ENCODE measurements at places on chromosomes 5 and 9.

DNA sequence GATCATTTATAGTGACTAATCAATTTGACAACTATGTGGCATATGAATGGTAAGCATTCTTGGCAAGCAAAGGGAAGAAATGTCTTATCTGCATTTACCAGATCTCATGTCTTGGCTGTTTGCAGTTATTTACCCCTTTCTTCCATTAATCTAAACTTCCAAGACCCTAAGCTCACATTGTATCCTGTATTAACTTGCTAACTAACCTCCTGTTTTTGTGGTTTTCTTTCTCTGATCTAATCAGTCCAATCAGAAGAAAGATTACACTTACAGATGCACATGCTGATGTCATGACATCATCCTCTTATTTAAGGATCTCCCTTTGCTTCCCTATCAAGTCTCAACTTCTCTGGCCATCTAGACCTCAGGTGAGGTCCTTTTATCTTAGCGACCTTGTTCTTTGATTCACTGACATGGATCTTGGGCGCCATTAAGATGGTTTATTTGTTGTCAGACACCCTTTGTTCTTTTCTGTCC, 95.5 kb downstream of the F2RL2 start:
- no peak for DNase-seq

GRCh38 chr9:69637817-69638200, 34.4 kb downstream of the APBA1 start:
- DNase-seq, result no peak

GRCh38 chr5:6710070-6710469, 3.2 kb upstream of the TENT4A start:
- DNase-seq, result no peak

- no peak for DNase-seq
These were observed 149.6 kb downstream of the GAPVD1 start for GRCh38 chr9:125411171-125411756.

GRCh38 chr9:4725706-4726442, 15.1 kb downstream of the AK3 start:
- no peak for DNase-seq

DNA sequence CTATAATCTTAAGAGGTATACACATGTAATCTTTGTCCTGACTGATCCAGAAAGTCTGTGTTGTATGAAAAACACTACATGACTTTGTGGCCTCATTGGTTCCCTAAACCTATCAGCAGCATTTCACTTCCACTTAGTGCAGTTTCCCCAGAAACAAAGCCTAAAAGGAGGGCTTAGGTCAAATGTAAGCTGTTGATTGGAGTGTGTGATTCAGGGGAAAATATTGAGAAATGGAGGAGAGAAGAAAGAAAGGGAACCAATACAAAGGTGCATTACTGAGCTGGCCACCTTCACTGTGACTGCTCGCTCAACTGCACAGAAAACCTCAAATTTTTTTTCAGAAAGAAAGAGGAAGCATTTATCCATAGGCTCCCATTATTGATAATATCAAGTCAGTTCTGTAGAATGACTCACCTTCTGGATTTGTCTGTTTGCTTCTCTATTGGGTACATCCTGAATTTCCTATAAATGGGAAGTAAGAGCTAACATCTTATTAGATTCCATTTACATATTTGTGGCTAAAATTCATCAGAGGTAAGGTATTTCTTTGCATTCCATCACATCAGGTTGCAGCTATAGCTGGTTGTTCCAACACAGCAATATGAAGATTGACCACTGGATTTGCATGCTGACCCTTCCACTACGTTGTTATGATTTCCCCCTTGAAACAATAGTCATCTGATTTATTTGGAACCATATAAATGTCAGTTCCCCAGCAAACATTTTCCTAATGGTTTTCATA, 10.3 kb upstream of the FST start:
- DNase-seq, result no peak

DNA sequence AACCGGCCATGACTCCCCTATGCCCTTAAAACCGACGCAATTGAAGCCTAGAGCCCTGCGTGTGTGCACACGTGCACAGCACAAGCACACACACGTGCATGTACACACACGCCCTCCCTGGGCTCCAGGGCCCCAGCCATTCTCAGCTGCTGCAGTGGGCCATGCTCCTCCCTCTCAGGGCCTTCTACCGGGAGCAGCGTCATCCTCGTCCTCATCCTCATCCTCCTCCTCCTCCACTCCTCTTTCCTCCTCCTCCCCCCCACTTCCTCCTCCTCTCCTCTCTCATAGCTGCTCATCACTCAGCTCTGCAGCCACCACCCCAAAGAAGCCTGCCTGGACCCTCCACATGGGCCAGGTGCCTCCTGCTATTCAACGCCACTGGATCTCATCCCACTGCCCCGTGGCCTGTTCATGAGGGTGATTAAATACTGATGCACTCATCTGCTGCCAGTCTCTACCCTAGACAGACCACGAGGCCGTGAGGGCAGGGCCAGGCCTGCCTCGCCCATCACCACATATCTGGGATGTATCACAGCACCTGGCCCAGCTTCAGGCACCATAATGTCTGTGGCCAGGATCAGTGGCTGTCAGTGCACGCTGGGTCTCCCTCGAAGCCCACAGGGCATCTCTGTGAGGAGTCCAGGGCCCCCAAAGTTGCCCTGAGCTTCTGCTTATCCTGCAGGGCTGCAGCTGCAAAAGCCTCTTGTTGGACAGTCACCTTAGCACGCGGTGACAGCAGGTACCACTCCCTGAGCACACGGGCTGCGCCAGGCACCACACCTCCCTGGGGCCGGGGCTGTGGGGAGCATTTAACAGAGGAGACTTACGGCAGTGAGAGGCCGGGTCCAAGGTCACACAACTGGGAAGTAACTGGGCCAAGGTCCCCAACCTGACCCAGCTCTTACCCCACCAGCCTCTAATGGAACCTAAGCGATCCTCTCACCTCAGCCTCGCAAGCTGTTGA, 9.8 kb downstream of the FAM78A start:
- no peak for DNase-seq

GRCh38 chr5:132339502-132339901, 30.0 kb upstream of the SLC22A5 start:
- no peak for DNase-seq

DNA sequence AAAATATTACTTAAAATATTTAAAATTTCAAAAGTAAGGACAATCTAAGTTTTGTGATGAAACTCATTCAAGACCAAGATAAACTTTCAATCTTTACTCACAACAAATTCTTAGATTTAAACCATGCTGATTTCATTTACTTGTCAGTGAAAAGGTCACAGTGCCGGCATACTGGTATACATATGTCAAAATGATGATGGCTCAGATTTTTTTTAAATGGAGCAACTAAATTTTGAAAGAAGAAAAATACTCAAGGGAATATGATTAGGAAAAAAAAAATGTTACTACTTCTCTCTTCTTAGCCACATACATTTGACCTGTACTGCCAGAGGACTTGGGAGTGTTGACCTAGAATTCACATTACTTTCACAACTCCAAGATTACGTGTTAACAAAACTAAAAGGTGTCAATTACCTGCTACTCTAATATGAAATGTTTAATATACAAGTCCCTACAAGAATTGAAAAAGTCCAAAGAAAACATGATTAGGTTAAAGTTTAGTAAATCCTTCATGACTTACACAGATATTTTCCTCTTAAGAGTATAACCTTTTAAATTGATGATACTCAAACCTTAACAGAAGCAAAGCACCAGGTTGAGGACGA, 4.6 kb downstream of the EFNA5 start:
- DNase-seq, result no peak

GRCh38 chr5:128406803-128407202, 131.2 kb downstream of the FBN2 start:
- DNase-seq, result no peak

DNA sequence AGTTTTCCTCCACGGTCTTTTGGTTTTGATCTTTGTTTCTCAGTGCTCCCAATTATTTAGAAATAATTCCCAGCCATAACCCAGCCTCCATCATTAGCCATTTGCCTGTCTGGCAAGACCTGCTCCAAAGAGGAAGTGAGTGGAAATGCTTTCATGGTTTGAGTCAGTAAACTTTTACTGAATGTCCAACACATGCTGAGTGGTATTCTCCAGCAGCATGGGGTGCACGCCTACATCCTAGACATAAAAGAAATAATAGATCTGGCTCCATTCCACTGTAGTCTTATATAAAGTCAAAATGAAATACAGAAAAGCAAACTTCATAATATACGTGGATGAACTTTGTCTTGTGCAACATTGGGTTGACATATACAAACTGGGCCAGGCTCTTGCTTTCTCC, 757.2 kb downstream of the TLE1 start:
- no peak for DNase-seq

DNA sequence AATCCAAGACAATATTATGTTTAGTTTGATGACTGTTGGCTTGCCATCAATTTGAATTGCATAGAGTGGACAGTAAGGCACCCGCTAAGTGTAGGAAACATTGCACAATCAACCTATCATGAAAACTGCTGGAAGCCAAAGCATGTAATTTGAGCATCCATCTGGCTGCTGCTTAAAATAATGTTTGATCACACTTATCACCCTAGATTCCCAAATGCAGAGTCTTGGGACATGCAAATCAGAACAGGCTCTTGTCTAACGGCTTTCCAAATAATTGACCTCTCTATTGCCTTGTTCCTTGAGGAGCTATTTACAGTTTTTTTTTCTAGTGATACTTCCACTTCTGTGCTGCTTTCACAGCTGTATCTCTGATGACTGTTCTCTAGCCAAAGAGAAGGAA, 342.1 kb downstream of the PRR16 start:
- no peak for DNase-seq

GRCh38 chr9:133759146-133759900, 21.2 kb upstream of the SARDH start:
- no peak for DNase-seq

DNA sequence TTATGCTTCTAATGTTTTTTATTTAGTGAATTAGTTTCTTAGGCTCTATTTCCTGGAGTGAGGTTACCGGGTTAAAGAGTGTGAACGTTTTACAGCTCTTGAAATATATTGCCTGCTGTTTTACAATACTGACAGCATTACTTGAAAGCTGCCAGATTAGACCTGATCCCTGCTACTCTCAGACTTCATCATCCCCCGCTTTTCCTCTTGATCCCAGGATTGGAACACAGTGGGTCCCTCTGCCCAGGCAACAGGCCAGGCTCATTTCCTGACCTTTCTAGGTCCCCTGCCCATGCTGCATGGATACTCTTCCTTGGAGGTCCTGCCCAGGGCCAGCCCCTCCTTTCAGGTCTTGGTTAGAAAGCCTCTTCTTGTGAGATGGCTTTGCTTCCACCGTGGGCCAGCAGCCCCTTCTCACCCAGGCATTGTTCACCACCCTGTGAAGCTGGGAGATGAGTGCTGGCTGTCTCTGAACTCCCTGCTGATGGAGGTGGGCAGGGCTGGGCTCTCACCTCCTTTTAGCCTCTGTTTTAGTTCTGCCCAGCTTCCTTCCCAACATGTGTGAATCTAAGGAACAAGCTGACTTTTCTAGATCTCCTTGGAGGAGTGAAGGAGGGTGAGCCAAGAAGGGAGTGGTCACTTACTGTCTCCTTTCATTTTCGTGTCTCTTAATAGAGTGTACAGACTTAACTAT, 15.5 kb upstream of the FAM120AOS start:
- no peak for DNase-seq

- DNase-seq, result no peak
These were observed 332.9 kb downstream of the CSNK1G3 start for GRCh38 chr5:123844873-123845272.

All from stimulated activated CD8-positive, alpha-beta memory T cell treated with anti-CD3 and anti-CD28 coated beads, Interleukin-7, amount 100 ng/mL, for 24 hours (primary cell).